ENCODE measurements at places on chromosomes 6 and 20.

DNA sequence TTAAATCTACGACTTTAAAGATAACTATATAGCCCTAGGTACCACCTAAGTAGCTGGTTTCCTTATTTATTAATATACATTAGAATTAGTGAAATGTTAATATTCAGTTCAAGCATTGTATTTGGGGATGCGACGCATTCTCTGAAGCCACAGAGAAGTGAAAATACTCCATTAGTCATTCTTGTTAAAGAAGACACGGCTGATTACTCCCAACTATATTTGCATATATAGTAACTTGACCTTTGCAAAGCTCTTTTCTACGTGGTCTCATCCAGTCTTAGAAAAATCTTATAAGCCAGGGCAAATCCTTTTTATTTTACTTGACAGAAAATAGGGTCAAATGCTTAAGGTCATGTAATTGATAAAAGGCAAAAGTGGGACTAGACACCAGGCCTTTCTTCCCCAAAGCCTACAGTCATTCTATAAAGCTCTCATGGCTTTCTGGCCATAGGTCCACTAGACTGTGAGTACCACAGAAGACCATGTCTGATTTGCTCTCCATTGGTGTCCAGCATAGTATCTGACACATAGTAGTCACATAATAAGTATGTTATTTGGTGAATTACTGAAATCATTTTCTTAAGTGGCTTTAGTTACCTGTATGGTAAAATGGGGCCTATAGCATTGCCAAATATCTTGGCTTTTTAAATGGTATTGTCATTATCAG is 11.3 kb downstream of the ZHX3 start:
- no peak for DNase-seq

- no peak for DNase-seq
Observed at GRCh38 chr6:925656-926213, 232.8 kb upstream of the EXOC2 start.

GRCh38 chr6:138538390-138539031 is 39.2 kb upstream of the NHSL1 start:
- no peak for DNase-seq

GRCh38 chr6:16559071-16559470 is 202.2 kb downstream of the ATXN1 start:
- DNase-seq, result no peak
